ENCODE measurements at places on chromosomes 6 and 20.
A peak's percentile ranks its signal among the peaks of the same experiment; 100 is the strongest.

DNA sequence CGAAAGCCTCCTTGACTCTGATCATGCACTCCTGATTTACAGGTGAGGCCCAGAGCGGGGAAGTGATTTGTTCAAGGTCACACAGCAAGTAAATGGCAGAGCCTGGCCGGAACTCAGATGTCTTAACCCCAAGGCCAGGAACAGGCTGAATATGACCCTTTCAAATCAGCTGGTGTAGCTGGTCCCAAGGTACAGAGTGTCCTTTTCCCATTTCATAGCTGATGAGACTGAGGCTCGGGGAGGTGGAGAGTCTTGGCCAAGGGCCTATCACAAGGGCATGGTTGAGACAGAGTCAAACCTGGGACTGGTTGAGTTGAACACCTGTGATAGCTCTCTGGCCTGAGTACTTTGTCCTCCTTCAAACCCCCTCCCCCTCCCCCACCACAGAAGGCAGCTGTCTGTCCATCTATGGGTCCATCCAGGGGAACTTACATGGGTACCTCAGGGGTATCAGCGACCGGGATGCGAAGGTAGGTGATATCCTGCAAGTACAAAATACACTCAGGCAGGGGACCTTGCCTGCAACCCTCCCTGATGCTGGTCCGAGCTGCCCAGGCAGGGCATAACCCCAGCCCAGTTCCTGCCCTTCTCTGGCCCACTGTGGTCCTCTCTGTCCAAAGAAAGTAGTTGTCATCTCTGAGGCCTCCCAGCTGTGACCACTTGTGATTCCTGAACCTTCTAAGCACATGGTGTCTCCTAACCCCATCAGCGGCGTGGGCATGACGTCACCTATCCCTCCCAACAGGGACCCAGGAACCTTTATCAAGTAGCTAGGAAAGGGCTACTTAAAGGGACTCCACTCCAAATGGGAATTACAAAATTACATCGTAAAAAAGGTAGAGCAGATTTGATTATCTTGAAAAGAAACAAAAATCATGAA is 5.6 kb downstream of the DUSP15 start:
- DNase-seq: no peak

- no peak for DNase-seq
These were observed 191.3 kb downstream of the ALDH8A1 start for GRCh38 chr6:134758621-134759020.

- DNase-seq: no peak
These were observed 221.4 kb downstream of the PLCB4 start for GRCh38 chr20:9290331-9290730.

GRCh38 chr6:15876406-15876805 is 213.6 kb upstream of the DTNBP1 start:
- peak; percentile 11 for DNase-seq

DNA sequence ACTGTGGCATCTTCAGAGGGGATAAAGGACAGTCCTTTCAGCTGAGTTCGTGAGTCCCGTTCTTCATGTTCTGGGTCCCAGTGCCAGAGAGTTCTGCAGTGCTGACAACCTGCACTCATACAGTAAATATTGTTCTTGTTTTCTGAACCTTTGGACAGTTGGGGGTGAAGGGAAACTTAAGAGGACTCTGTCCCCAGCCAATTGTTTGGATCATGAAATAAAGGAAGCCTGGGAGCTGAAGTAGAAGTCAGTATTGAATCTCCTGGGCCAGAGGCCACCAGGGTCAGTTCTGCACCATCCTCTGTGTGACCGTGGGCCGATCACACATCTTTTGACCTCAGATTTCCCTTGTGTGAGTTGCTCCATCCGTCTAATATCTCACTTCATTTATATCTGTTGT is 3.2 kb downstream of the SLC2A12 start:
- no peak for DNase-seq

GRCh38 chr20:4829514-4830215 is 108.0 kb downstream of the PRND start:
- DNase-seq: no peak

DNA sequence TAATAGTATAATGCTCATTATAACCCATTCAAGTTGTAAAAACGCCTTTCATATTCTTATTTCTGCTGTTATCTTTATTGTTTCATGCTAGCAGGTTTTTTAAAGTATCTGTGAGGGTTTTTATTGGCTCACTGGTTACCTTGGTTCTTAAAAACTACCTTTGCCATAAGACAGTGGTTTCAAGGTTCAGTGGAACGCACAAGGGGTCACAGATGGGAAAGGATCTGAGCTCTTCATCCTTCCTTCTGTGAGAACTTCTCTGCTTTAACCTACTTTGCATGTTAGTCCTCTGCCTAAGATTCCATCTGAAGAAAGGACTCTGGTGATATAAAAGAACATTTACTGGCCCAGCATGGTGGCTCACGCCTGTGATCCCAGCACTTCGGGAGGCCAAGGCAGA is 492.6 kb downstream of the CD83 start:
- no peak for DNase-seq

DNA sequence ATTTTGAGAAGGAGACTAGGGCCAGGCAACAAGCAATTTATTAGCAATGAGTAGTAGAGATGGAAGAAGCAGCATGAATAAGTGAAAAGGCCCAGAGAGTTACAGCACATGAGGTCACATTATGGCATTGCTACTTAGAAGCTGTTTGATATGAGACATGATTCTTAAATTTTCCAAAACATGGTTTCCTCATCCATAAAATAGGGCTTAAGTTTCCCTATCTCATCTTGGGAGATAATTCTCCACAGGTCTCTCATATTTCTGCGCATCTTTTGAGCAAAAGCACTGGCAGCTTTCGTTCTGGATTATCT is 656.1 kb downstream of the EPHA7 start:
- DNase-seq: no peak

DNA sequence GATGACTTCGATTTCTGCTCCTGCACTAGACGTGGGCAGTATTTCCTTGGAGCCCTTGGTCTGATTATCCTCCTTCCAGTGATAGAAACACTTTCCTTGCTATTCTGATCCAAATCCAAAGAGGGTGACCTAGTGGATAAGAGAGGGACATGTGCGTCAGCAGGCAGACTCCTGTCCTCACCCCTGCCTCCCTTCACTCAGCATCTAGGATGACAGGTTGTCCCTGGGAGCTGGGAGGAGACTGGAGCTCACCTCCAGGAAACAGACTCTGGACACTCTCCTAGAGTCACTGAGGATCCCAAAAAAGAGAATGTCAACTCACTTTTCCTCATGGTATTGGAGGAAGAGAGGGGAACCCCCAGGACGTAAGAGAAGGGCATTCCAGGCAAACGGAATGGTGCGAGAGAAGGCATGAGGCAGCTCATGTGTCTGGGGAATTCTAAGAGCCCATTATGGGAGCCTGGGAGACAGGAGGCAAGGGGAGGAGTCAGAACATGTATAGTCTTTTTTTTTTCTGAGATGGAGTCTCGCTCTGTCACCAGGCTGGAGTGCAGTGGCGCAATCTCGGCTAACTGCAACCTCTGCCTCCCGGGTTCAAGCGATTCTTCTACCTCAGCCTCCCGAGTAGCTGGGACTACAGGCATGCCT is 2.2 kb downstream of the C20orf173 start:
- DNase-seq: no peak

- DNase-seq: no peak
These were observed 46.2 kb downstream of the HLA-C start for GRCh38 chr6:31225735-31226134.

- DNase-seq: peak; percentile 78
These were observed 252.8 kb downstream of the CDH26 start for GRCh38 chr20:60210779-60211617.

- DNase-seq: peak; percentile 98
These were observed 1.3 kb downstream of the TUBB start for GRCh38 chr6:30721198-30722024.

GRCh38 chr6:168359794-168360193 is 40.2 kb upstream of the DACT2 start:
- no peak for DNase-seq

DNA sequence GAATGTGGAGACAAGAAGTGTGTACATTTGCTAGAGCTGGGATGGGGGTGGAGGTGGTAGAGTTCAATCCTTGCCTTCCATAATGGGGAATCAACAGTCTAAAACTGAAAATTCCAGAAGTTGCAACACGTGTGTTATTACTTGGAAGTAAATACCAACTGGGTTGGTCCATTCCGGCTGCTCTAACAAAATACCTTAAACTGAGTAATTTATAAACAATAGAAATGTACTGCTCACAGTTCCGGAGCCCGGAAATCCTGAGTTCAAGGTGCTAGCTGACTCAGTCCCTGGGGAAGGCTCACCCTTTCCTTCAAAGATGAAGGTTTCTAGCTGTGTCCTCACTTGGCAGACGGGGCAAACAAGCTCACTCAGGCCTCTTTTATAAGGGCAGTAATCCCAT is 59.0 kb downstream of the RIN2 start:
- no peak for DNase-seq

GRCh38 chr20:43913291-43914025 is 1.2 kb upstream of the TOX2 start:
- no peak for DNase-seq

- DNase-seq: peak; percentile 32
These were observed 38.5 kb downstream of the SUN5 start for GRCh38 chr20:32965581-32966373.

- peak; percentile 71 for DNase-seq
These were observed 36.2 kb downstream of the SUN5 start for GRCh38 chr20:32967961-32968457.

DNA sequence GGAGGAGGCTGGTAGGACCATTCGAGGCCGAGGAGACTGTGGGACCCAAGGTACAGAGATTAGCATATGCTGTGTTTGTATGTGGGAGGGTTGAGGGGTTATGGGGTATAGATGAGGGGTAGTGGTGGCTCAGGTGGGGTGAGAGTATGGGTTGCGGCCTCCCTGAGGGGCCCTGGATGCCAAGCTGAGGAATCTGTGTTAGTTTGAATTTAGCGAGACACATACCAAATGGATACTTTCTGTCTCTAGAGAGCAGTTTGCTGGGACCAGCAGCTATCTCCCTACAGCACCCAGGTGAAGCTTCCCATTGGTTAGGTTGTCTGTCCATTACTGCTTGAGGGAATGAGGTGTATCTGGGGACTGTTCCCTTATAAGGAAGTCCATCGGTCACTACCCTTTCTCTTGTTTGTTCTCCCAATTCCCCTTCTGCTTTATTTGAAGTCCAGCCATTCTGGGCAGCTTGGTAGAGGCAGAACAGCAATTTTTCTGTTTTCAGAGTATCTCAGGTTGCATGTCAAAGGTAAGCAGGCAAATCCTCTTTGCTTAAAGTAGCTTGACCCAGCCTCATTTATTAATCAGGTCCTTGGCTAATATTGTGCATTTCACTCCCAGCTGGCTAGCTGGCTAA is 15.2 kb downstream of the CHMP4B start:
- DNase-seq: no peak

DNA sequence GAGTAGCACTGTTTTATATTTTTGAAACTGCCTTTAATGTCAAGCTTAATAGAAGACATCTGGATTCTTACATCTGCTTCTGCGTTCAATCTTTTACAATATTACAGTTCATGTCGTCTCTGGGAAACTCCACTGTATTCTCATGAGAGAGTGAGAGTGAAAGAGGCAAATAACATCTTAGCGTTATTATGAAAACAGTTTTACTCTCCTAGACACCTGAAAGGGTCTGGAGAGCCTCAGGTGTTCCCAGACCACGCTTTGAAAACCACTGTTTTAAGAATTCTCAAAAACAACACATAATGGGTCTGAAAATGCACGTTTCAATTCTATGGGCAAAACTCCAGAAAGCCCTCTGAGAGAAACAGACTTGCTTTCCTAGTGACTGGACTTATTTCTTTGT is 63.3 kb downstream of the ARHGAP18 start:
- DNase-seq: no peak

GRCh38 chr6:158775832-158776231 is 43.3 kb downstream of the EZR start:
- no peak for DNase-seq

DNA sequence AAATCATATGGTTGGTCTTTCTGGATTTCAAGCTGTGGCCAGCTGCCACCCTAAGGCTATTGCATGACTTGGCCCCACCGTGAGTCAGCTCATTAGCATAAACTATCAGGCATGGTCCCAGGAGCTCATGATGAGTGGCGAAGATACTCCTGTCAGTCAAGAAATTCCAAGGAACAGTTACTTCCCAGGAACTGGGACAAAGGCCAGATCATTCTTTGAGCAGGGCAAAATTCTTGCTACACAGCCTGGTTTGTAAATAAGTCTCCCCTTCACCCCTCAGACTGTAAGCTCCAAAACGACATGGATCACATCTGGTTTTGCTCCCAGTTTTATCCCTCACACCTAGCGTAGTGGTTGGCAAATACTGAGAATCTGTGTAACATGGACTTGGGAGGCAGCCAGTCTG is 33.0 kb upstream of the KIAA1586 start:
- DNase-seq: no peak

DNA sequence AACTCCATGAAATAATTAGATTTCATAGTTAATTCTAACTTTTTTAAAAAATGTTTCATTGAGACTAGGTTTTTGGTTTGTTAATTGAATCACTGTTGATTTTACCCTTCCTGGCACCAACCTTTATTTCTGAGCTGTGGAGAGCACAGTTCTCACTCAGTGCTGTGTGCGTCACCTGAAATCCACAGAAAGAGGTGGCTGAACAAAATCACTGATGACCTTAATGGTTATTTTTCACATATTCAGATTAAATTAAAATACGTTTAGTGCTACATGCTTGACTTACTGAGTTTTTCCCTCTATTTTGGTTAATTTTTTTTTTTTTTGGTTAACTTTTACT is 89.4 kb downstream of the SLC16A10 start:
- DNase-seq: no peak

DNA sequence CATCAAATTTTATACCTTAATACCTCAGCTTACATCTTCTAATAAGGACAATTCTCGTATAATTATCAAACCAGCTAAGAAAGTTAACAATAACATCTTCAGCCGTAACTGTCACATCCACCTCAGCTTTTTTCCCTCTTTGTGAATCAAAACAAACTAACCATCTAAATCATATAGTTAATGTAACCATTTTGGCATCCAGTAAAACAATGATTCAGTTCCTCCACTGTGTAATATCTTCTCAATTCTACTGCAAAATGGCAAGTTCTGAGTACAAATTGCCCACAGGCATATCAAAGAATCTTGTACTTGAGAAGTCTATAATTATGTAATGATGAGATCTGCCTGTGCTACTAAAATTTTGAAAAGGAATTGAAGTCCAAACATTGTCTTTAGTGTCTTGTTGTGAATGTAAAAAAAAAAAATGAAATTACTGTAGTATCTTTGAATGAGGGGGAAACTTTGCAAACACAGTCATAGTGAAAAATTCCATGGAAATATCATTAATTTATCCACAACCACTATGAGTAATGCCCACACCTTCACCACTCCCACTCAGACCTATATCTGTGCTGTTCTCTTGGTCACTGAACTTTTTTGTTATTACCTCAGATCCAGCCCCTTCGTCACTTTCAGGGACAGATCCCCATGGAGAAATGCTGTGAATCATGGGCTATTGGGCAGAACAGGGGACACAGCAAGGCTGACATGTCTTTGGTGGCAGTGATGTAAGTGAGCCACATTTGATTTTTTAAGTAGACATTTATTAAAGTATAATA is 178.6 kb upstream of the RAB32 start:
- DNase-seq: peak; percentile 8

- DNase-seq: no peak
These were observed 106.8 kb downstream of the COL19A1 start for GRCh38 chr6:69973138-69973537.

GRCh38 chr20:46011631-46012482 is 3.1 kb downstream of the MMP9 start:
- DNase-seq: peak; percentile 81

- no peak for DNase-seq
These were observed 41.3 kb upstream of the CLDN20 start for GRCh38 chr6:155222506-155222905.

GRCh38 chr6:35244551-35244950 is 15.0 kb upstream of the ZNF76 start:
- no peak for DNase-seq
